ENCODE measurements at places on chromosomes 1 and 21. TPM values are rescaled to one million over a fixed set of nuclear protein-coding genes. Genes with fewer than 3 reads are reported as not detected.
A peak's percentile ranks its signal among the peaks of the same experiment; 100 is the strongest.

DNA sequence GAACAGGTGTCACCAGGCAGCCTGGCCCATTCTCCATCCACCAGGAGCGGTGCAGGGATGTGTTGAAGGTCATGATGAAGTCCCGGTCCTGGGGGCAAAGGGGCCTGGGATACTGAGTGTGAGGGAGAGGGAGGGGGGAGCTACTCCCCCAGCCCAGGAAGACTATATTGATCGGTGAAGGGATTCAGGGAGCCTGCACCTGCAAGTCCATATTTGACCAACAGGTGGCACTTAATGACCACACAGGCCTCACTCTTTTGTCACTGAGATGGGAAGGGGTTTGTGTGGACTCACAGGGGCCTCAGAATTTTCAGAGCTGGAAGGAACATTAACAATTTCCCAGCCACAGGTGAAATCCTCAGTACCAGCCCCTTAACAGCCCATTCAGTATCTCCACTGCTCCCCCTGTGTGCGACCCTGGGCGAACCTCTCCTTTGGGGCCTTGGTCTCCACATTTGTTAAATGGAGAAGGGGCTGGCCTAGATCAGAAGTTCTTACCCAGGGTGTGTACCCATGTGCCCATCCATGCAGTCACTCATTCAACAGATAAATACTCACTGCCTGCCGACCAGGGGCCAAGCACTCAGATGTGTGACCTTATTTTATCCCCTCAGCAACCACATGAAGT lies 55.6 kb downstream of the NKAIN1 start:
- DNase-seq: no peak

DNA sequence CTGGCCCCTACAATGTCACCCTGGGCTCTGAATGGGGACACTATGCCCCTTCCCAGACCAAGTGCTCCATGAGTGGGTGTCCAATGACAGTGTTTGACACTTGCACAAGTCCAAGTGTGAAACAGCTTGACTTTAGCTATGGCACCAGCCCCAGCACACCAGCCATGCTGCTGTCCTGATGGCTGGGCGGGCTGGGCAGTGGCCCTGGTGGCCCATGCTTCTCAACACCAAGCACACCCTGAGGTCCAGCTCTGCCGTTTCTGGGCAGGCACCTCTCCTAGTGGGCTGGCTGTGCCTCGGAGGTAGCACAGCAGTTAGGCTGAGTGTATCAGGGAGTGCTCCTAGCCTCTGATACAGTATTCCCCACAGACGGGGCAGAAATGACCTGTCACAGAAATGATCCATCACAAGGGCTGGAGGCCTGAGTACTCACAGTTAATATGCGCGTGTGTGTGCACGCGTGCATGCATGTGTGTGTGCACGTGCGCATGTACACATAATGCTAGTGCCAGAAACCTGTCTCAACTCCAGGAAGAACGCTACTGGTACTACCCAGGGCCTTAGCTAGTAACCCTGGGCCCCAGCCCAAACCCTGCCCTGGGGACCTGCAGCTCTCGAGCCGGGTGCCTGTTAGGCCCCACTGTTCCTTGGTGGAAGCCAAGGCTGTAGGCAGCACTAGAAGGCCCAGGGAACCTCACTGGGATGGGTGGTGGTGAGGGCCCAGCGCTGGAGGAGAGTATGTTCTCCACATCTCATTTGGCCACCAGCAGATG lies 134.0 kb downstream of the DMRTB1 start:
- DNase-seq: no peak

DNA sequence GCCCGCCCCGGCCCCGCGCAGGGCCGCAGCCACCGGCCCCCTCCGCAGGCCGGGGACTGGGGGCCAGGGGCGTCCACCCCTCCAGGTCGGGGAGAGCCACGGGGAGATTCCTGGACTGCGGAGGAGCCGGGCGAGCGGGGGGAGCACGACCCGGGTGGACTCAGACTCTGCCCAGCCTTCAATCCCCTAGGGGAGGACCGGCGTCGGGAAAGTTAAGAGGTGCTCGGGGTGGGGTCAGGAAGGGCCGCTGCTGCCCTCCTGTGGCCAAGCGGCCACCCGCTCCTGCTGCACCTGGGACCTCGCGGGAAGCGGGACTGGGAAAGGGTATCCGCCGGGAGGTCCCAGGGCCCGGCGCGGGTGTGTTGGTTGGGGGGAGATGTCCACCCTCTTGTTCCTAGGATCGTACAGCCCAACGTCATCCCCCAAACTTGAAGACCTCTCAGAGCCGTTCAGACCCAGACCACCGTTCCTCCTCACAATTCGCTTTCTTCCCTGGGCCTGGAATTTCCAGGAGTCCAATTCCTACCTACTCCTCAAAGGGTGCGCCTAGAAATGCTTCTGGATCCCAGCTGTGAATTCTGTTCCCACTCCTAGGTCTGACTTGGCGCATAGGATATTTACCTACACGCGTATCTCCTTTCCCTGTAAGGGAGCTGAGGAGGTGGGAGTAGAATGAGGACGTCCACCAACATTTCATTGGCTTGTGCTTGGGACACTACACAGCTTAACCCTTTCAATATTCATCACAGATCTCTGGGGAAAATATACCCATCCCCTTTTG lies 484 bp upstream of the RHOC start:
- DNase-seq: peak; percentile 80

DNA sequence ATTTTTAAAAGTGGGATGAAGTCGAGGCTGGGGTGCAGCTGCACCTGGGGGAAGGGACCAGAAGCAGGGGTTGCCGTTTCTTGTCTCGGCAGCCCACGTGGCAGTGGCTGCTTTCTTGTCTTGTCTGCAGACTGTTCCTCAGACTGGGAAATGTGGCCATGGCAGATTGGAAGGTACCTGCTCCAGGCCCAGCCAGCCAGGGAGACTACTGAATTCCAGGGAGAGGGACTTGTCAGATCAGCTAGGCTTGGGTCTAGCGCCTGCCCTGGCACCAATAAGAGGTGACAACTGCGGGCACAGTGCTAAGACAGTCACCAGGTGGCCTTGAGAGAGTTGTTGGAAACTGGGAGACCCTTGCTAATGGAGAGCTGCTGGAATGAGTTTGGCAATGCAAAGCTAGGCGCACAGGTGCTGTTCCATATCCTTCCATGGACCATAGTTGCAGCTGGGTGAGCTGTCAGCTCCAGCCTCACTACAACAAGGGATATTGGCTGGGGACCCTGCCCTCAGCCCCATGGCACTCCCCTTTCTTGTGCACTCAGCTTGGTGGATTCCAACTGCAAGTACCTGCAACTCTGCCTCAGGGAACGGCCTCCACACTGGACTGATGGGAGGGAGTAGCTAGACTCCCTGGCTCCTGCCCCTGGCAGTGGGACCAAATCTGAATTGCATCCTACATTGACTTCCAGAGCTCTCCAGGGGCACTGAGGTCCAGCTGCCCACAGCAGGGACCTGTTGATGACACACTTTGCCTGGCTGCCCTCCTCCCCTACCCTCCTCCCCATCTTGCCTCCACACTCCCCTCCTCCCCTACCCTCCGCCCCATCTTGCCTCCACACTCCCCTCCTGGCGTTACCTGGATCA lies 9.9 kb upstream of the IL22RA1 start:
- no peak for DNase-seq

DNA sequence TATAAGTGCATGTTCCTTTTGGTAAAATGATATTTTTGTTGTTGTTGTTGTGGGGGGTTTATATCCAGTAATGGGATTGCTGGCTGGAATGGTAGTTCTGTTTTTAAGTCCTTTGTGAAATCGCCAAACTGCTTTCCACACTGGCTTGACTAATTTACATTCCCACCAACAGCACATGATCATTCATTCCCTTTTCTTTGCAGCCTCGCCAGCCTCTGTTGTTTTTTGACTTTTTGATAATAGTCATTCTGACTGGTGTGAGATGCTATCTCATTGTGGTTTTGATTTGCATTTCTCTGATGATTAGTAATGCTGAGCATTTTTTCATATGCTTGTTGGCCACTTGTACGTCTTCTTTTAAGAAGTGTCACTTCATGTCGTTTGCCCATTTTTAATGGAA lies 188.5 kb upstream of the CHRM3 start:
- DNase-seq: no peak

The HAO2 gene
- 93.8 TPM for polyA plus RNA-seq

The KRTAP13-2 gene
- not detected for polyA plus RNA-seq

The ZNF648 gene
- polyA plus RNA-seq: 0.57 TPM

The ZNF436 gene
- 33.2 TPM for polyA plus RNA-seq
